Anterior cingulate cortex (tissue), 58 donors: ENCODE measurements at places on chromosomes 6 and 20.

- peak; percentile 83 for DNase-seq
Measured at GRCh38 chr20:9838378-9839295, at the start of gene PAK5. Gene PAK5 (minus strand): TSS chr20:9839076. CDS start chr20:9644328, 194,748 bp downstream.

DNA sequence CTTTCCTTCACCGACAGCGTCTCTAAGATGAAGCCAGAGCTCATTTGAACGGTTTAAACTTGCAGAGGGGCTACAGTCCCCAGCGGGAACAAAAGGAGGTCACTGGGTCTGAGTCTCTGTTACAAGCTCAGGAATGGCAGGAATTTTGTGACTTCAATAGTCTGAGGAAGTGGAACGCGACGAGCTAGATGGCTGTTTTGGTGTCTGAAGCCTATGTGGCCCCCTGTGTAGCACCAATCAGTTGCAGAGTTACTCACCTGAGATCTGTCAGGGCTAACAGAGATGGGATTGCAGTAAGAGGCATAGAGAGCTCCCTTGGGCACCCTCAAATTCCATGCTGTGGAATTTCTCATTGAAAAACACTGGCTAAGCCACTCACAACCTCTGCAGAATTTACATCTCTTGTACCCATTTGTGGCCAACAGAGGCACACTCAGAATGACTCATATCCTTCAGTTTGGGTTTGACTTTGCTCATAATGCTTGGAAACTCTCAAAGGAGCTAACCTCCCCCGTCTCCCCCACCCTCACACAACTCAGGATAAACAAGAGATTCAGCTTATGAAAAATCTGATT lies 7.1 kb upstream of the TCP11 start:
- DNase-seq: no peak

- no peak for DNase-seq
Measured at GRCh38 chr6:108121612-108122011, 44.2 kb upstream of the NR2E1 start.

GRCh38 chr6:37862992-37863391 lies 43.5 kb downstream of the ZFAND3 start:
- no peak for DNase-seq

DNA sequence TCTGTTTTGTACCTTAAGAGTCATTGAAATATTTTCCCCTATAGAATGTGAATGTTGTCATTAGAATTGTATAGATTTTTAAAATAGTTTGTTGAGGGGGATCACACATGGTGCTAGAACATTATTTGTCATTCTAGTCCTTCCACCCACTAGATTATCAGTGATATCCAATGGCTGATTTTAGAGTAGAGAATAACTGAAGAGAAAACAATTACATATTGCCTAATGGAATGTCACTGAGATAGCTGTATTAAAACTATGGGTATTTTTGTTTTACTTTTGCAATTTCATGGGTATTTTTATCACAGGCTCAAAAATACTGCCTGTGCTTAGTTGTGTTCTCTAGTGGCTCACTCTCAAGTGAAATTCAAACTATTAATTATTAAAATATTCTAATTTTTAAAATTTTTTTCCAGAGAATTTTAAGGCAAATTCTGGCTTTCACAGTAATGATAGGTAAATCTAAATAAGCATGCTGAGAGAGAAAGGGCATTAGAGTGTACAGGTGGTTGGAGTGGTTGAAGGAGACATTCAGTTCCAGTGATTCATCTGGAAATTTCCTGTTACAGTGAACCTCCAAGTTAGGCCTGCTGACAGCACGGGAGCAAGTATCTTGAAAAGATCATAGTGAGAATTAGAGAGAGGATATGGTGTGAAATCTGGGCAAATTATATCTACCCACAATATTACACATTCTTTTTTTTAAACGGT lies 399.6 kb downstream of the NKAIN2 start:
- DNase-seq: no peak

- DNase-seq: peak; percentile 18
Measured at GRCh38 chr20:34559311-34560140, 1.0 kb downstream of the MAP1LC3A start.
